Tibial nerve (tissue), 4 donors: ENCODE measurements at places on chromosomes 11 and 22. TPM values are rescaled to one million over a fixed set of nuclear protein-coding genes. Genes with fewer than 3 reads are reported as not detected.
A peak's percentile ranks its signal among the peaks of the same experiment; 100 is the strongest.

TSSK2 gene
- total RNA-seq: not detected

AASDHPPT gene
- 58.6 TPM for total RNA-seq

DNA sequence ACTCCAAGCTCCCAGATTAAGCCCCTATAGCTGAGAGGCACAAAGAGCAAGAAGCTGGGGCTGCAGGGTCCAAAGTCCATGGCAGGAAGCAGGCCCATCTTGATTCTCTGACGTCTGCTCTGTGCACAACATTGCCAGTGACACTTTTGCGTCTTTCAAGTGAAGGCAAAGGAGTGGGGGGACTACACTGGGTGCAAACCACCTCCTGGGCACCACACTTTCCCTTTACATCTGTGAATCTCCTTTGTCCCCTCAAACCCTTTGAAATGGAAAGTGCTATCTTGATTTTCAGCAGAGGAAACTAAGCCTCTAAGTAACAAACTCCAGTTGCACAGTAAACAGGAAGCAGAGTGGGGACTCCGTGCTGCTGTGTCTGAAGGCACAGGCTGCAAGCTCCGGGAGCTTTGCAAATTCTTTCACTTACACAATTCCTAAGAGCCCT is 428.0 kb downstream of the LARGE1 start:
- DNase-seq: no peak

DNA sequence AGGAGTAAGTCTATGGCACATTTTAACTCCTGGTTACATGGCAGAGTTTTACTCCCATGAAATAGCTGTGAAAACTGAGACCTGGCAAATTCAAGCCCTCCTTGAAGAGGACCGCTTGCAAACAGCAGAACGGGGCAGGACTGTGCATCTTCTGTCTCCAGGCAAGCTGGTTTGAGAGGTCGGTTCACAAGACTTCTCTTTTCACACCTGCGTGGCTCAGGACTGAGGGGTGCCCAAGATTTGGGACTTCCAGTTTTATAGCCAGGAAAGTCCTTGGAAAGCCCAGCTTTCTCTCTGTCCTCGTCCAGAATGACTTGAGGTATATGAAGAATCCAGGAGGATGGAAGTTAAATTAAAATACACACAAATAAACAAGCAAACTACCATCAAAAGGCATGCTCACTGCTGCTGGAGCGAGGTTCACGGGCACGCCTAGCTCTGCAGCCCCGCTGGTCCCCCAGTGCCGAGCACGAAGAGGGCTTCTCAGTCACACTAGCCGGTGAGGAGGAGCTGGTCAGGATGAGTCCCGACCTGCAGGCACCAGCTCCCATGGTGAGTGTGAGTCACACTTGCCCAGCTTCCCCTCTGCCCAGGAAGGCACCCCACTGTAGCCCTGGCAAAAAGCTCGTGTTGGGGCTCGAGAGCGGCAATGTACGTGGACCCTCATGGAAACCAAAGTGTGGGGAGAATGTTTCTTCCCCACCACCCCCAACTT is 1382.4 kb downstream of the BRD1 start:
- no peak for DNase-seq

DNA sequence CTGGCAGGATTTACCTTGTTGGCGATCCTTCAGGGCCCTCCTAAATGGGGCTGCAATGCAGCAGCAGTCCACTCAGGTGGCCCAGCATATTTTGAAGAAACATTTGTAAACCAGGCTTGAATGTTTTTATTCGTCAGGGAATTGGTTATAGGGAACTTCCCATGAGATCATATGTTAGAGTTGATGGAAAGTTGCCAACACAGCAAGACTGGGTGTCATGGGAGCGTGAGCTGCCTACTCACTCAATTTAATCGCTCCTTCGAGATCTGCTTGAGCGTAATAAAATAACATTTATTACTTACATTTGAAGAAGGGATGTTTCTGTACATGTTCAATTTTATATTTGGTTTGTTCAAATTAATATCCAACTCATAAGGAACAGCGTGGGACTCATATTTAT is 19.4 kb downstream of the OR2AT4 start:
- DNase-seq: no peak

GRCh38 chr22:20977019-20977418 is 5.1 kb upstream of the LZTR1 start:
- DNase-seq: no peak

GRCh38 chr11:105611572-105612441 is 1.9 kb downstream of the GRIA4 start:
- no peak for DNase-seq

GRCh38 chr11:33936725-33937604 is 45.1 kb upstream of the LMO2 start:
- peak; percentile 43 for DNase-seq

DNA sequence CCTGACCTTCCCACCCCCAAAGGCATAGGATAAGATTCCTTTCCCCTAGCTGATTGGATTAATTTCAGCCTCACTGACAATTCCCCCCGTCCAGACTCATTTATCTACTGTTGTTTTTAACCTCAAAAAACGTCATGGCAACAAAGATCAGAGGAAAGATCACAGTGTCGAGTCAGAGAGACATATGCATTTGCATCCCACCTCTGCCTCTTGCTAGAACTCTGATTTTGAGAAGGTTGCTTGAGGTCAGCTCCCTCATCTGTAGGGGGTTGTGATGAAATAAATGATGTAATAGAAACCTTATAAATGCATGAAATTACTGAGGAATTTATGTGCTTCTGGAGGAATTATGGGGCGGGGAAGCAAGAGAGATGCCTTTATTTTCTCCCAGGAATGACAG is 53.3 kb upstream of the SYN3 start:
- no peak for DNase-seq

GRCh38 chr22:39439170-39439569 is 17.6 kb upstream of the MGAT3 start:
- DNase-seq: no peak

FXYD6 gene
- 29.4 TPM for total RNA-seq

DNA sequence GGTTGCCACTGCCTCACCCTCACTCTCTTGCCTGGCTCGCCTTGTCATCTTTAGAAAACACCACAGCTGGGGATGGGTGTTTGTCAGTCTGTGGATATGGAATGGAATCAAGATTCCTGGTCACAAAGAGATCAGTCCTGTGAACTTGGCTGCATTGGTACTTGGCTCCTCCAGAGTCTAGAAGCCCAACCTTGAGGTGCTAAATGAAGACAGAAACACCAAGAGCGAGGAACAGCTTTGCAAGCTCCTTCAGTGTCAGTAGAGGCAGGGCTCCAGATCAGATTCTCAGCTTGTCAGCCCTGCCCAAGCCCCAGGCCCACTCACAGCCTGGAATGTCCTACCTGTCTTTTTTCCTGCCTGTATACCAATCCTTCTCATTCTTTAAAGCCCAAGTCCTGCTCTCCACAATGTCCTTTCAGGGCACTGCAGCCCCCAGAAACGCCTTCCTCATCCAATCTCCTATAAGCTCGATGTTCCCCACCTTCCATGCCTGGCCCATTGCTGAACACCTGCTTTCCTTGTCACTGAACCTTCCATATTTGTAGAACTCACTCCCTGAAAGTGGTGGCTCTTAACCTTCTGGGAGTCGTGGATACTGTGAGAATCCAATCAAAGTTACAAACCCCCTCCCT is 188.9 kb downstream of the BCR start:
- DNase-seq: no peak

DNA sequence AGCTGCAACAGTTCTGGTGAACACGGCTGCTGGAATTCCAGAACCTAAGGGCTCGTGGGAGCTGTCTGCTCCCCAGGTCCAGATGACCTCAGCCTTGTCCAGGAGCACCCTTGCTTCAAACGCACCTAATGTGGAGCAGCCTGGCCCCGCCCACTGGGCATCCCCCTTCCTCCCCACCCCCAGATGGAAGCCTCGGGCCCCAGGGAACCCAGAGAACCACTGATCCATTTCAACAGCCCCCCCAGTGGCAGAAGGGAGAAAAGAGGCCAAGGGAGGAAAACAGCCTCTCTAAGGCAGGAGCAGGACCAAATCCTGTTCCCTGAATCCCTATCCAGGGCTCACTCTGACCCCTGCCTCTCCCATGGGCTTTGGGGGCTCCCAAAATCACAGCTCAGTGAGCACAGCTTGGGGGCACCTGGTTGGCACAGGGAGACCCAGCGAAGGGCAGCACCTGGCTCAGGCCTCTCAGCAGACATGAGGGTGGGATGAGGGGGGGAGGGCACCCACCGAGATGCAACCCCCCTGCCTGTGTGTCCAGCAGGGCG is 1.2 kb downstream of the CYTH4 start:
- no peak for DNase-seq
